ENCODE measurements at places on chromosomes 4 and X.

GRCh38 chr4:8905226-8905772 lies 33.7 kb upstream of the HMX1 start:
- DNase-seq = no peak

DNA sequence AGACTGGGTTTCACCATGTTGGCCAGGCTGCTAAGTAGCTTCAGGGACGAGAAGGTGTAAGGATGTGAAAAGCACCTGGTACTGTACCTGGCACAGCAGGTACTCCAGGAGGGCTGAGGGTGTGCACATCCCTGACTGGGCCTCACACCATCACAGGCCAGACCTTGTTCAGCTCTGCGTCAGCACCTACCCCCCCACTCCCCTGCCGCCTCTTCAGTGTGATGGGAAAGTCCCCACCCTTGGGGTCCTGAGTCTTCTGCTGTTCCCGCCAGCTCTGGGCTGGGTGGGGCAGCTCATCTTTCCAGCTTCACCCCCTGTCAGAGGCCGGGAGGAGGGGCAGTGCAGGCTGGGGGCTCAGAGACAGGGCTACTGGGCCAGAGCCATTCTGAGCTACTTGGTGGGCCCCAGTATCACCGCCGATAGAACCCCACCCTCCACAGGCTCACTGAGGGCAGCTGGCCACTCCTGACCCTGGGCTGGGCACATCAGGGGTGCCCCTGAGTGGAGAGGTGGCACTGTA lies 6.7 kb upstream of the SH3BP2 start:
- no peak for DNase-seq

- no peak for DNase-seq
Observed at GRCh38 chr4:182944484-182945213, 27.5 kb upstream of the DCTD start.

DNA sequence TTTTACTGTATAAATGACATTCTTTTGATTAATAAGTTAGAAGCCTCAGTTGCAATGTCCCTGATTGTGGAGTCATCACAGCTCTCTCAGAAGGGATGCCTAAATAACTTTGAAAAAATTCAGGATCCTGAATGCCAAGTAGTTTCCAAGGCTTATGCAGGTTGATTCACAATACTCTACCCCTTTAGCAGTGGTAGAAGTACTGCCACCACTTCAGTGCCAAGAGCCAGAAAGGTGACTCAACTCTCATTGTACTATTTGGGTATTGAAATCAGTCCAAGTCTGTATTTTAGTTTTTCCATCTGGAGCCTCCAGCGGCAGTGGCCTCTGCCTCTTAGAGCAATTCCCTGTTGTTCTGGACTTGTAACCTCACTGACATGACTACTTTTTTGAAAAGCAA lies 320.1 kb upstream of the NDST4 start:
- DNase-seq = no peak

DNA sequence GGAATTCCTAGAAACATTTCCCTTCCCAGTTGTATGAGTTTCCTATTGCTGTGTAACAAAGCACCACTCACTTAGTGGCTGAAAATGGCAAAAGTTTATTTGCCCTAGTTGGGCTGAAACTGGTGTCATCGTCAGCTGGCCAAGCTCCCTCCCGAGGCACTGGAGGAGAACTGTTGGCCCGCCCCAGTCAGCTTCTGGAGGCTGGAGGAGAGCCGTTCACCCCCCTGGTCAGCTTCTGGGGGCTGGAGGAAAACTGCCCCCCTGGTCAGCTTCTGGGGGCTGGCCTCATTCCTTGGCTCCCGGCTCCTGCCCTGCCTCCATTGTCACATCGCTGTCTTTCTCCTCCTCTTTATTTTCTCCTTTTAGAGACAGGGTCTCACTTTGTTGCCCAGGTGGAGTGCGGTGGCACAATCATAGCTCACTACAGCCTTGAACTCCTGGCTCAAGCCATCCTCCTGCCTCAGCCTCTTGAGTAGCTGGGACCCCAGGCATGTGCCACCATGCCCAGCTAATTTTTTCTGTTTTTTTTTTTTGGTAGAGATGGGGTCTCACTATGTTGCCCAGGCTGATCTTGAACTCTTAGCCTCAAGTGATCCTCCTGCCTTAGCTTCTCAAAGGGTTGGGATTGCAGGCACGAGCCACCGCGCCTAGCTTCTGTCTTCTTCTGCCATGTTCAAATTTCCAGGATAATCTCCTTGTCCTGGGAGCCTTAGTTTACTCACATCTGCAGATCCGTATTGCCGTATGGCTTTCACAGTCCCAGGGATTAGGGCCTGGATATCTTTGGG lies 3.2 kb downstream of the RGS12 start:
- DNase-seq = no peak

- no peak for DNase-seq
Observed at GRCh38 chrX:107288676-107289075, 82.3 kb downstream of the DNAAF6 start.

DNA sequence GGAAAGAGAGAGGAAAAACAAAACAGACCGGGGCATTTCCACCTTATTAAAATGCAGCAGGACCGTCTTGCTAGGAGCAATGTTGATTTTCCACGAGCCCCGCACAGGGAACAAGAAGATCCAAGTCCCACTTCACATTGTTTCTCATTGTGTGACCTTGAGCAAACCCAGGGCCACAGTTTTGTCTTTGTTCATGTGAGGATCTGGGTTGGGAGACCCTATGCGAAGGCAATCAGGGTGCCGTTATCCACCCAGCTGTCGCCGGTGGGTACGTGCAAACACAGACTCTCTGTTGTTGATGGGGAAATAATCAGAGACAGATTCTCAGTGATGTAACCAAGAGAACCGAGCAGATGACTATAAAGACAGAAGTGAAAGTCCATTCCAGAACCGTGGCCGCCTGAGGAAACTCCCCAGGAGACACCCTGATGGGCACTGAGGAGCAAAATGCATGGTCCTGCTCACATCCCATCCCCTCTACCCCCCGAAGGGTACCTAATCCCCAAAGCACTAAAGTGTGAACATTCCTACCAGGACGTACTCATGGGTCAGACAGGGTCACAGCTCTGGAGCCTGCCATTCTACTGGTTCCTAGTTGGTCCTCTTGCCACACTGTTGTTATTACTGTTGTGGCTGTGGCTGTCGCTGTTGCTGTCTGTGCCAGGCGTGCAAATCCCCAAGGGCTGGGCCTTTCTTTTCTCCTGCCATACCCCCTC lies 102.7 kb upstream of the RBPJ start:
- no peak for DNase-seq

DNA sequence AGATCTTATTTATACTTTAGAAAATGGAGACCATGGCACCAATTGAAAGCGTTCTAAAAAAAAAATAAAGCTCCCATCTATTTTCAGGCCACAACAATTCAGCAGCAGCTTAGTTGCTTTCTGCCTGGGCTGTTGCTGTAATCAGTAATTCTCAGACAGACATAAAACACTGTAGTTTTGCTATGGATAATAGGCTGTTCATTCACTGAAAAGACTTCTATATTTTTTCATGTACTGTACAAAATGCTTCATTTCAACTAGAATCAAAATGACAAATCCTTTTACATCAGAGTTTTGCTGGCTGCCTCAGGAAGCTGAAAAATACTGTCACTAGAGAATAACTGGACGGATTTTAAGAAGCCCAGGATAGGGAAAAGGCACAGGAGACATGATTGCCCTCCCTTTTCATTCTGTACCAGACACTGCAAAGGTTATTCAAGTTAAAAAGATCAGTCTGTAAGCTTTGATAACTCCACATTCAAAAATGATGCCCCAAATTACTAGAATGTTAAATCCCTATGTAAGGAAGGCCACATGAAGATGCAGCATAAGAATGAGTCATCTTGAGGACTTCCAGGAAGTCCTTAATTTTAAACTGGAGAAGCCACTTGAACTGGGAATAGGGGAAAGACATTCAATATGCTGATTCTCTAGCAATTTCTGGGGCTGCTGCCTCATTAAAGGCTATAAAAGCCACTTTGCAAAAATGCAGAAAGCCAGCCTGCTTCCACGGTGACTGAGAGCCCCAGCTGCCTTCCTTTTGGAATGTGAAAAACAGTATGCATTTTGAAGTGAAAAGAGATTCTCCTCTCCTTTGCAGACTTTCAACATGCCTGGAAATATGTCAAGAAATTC lies 403.2 kb upstream of the RASGEF1B start:
- no peak for DNase-seq

DNA sequence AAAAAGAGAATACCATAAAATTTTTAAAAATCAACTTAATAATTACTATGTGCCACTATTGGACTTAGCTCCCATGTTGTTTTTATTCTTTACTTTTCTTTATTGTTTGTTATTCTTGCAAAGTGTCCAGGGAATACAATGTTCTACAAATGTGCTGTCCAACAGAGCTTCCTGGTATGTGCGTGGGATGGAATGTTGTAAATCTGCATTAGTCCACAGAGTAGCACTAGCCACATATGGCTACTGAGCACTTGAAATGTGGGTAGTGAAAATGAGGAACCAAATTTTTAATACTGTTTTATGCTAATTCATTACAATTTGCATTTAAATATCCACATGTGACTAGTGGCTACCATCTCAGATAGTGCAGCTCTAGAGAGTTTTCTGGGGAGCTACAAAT lies 14.3 kb upstream of the CORIN start:
- no peak for DNase-seq

GRCh38 chr4:23904639-23905071 lies 14.8 kb upstream of the PPARGC1A start:
- DNase-seq = no peak

GRCh38 chrX:47489507-47490275 lies 6.7 kb upstream of the ZNF41 start:
- no peak for DNase-seq

DNA sequence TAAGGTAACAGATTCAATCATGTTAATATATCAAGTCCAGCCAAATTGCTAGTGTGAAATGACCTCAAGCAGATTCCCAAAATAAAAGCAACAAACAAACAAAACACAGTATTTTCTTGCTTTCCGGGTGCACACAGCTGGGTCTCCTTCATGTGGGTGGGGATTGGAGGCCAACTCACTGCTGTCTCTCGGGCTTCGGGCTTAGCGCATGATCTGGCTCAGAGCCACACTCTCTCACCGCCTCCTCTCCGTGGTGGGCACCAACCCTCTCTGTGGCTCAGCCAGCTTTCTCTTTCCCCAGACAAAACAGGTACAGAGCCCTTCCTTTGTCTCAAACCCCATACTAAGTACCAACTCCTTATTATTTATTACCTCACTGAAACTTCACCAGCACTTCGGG lies 2.9 kb upstream of the REELD1 start:
- no peak for DNase-seq

DNA sequence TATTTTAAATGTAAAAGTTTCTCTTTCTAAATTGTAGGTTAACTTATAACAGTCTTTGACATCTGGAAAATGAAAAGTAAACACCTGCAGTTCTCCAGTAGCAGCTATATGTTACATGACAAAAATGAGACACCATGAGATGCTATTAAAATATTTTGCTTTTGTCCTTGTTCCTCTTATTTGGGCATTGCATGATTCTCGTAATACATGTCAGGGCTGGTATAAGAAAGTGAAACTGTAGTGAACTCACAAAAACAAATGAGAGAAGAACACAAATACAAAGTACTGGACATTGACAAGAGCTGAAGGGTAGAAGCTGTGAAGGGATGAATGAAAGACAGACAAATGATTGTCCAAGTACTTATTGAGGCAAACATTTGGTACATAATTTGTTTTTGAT lies 9.0 kb downstream of the GK2 start:
- DNase-seq = no peak

- peak; percentile 8 for DNase-seq
Observed at GRCh38 chr4:154349829-154350228, 141.8 kb downstream of the DCHS2 start.

DNA sequence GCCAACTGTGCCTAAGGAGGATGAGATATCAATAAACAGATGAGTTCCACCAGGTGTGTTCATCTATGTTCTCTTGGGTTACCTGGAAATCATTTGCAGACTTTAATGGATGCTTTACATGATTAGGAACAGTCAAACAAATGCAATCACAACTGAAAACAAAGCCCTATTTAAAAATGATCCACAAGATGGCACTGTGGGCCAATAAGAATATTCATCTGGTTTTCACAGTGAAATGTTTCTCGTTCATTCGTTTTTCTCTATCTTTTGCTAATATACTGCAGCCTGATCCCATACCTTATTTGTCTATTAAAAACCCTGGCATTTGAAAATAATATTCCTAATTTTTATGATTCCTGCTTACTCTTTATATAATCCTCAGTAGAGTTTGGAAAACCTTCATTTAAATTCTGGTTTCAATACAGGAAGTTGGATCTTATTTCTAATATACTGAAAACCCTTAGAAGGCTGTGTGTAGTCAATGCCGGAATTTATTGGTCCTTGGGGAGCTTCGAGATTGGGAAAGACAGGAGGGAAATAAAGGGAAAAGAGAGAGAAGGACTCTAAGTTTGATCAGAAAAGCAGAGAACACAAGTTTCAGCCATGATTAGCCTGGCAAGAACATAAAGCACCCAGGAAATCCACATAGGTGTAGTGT lies 63.8 kb upstream of the TAPT1 start:
- peak; percentile 72 for DNase-seq

GRCh38 chr4:105191621-105192210 lies 45.0 kb downstream of the TET2 start:
- peak; percentile 24 for DNase-seq

GRCh38 chrX:85375333-85375738 lies 4.1 kb downstream of the POF1B start:
- no peak for DNase-seq

- no peak for DNase-seq
Observed at GRCh38 chr4:173857828-173858227, 327.8 kb upstream of the HAND2 start.

Measured in hematopoietic multipotent progenitor cell treated with erythropoietin and hydrocortisone succinate and interleukin-3 and kit ligand, for 6 days (in vitro differentiated cells).